Gastrocnemius medialis (tissue), 4 donors: ENCODE measurements at places on chromosomes 1 and 21.

GRCh38 chr1:168281603-168282325 lies 1.1 kb downstream of the TBX19 start:
- no peak for DNase-seq

DNA sequence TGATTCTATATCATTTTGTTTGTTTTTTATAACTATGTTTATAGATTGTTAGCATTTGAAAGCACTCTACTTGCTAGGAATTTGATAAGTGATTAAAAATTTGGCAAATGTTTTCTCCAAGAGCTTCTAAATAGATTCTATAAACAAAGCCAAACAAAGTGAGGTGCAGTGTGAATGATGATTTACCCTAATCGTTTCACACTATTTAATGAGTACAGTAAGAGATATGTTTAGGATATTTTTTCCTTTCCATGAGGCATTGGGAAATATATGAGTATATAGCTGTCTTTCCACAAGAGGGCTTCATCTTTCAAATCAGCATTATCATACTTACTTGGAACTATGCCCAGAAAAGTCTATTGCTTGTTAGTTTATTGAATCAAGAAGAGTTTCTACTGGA lies 277.0 kb upstream of the BRINP3 start:
- no peak for DNase-seq

DNA sequence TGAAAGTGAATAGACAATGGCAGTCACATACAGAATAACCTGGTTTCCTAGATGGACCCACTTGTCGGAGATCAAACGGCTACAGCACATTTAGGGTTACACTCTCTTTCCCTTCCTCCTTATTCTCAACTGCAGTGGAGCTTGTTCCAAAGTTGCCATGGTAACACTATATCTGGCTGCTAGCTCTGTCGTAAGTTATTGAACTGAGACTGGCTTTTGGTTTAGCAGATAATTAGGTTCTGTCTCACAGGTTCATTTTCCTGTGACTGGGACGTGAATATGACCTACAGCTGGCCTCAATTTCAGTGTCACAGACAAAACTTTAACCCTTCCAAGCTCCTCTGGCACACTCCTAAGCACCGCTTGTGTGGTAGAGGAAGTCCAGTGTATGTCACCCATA lies 875.8 kb downstream of the USP25 start:
- no peak for DNase-seq

- no peak for DNase-seq
Observed at GRCh38 chr1:58824753-58825389, 41.0 kb upstream of the JUN start.

GRCh38 chr1:1003618-1004419 lies 3.9 kb upstream of the HES4 start:
- DNase-seq: no peak

DNA sequence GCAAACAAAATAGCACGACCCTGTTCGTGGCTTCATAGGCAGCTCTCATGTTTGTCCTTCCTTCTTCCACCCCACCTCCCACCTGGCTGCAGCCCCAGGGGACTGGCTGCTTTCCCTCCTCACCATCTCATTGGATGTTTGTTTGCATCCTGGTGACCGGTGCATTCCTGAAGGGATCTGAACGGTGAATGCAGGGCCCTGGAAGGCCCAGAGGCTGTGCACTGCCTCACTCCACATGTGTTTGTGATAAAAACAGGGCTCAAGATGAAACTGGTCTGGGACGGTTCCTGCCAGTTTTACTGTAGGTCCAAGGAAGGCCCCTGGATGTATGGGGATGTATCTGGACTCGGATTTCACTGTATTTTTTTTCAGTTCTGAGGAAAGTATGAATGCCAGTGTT lies 42.8 kb downstream of the CNN3 start:
- no peak for DNase-seq

DNA sequence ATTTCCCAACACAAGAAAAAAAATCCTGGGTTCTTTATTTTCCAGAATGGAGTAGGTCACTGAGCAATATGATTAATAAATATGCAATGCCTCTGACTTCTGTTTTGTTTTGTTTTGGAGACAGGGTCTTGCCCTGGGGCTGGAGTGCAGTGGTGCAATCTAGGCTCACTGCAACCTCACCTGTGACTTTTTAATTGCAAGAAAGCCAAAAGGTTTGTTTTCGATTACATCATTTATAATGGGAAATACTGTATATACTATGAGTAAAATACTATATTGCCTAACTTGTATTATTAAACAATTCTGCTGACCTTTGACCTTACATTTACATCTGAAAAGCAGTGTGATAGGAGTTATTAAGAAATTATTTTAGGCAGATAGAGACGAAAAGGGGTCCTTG lies 11.6 kb upstream of the CD46 start:
- no peak for DNase-seq

DNA sequence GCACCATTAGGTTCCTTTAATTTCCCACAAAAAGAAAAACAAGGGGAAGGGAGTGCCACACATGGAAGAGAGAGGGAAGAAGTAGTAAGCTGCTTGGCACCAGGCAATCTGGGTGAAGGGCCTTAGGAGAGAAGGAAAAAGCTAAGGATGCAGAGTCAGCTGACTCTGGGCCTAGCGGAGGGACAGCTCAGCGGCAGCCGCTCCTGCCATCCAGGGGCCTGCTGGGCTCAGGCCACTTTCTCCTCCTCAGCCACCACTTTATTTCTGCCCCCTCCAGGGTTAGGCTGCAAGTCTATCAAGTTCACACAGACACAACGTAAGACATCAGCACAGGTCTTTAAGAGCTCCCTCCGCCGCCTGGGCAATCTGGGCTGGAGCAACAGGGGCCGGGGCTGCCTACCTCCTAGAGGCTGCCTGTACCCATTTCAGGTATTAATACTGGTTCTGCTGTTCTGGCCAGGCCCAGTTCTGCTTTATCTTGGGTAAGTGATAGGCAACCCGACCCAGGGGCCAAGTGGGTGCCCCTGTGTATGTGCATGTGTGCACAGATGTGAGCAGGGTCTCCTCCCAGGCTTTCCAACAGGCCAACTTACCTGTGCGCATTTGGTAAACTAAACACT lies 53.6 kb downstream of the SLC45A1 start:
- DNase-seq: no peak
